ENCODE measurements at places on chromosomes 13 and 19. TPM values are rescaled to one million over a fixed set of nuclear protein-coding genes. Genes with fewer than 3 reads are reported as not detected.

- DNase-seq: no peak
These were observed 21.9 kb downstream of the UQCRFS1 start for GRCh38 chr19:29191005-29191404.

DNA sequence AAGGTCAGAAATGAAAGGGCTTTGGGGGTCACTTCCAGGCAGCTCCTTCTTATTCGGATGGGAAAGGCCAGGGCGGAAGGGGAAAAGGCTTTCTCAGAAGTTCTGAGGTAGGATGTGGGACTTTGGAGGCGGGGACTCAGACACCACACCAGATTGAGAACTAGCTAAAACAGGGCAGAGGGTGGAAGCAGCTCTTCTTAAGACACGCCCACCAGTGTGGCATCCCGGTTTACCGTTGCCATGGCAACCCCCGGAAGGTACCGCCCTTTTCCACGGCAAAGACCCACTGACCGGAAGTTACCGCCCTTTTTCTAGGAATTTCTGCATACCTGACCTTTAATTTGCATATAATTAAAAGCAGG lies 3.8 kb upstream of the LILRA5 start:
- no peak for DNase-seq

- DNase-seq: no peak
These were observed 315.3 kb downstream of the EFNB2 start for GRCh38 chr13:106220211-106220610.

DNA sequence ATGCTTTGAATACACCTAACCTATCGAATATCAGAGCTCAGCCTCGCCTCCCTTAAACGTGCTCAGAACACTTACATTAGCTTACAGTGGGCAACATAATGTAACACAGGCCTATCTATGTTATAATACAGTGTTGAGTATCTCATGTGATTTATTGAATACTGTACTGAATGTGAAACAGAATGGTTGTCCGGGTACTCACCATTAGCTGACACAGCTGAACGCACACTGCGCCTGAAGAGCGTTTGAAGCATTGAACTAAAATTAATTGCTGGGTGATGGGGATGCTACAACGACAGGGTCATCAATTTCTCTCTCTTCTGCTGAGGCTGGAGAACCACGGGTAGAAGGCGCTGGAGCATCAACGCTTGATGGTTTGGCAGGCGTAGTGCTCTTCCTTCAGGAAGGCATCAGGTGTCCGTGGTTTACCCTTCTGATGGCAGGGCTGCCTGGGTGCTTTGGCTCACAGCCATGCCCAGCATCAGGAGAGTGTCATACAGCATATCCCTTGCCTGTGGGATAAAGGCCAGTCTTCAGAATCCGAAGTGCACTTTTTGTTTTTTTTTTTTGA lies 46.9 kb upstream of the UBE2L5 start:
- no peak for DNase-seq

- DNase-seq: no peak
These were observed 1.3 kb downstream of the NAT14 start for GRCh38 chr19:55486043-55486970.

DNA sequence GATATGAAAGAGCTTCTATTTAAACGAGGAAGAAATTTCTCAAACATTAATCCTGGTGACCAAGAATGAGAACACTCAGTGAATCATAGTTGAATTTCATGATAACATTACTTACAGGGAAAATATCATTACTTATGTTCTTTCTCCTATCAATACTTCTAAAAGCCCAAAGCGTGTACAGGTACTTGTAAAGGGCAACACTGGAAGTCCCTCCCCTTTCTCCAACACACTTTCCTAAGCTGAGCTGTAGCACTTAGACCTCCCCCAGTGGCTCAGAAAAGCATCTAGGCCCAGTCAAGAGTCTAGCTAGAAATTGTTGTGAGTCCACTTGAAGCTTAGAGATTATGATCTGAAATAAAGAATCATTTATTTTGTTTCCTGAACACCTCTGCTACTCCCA lies 150.7 kb downstream of the ABCC4 start:
- DNase-seq: no peak

Gene CNN1
- total RNA-seq: 13.4 TPM

Gene FFAR3
- not detected for total RNA-seq

Gene LDLR
- 105 TPM for total RNA-seq

Gene SULT2A1
- not detected for total RNA-seq

Gene MUC16
- not detected for total RNA-seq

Gene HIF3A
- total RNA-seq: 7.5 TPM
